ENCODE measurements at places on chromosomes 7 and 10.

- no peaks in the 10 kb centered on the region for H3K36me3 ChIP-seq
- no peak overlapping the region for H3K27ac ChIP-seq
- H3K4me3 ChIP-seq, result peak overlapping the region; percentile 37
- H3K4me1 ChIP-seq, result peaks cover 6% of the 10 kb centered on the region
- DNase-seq, result peak; percentile 46
Observed at GRCh38 chr10:71396084-71396710, 523 bp upstream of the CDH23 start.

- no peak overlapping the region for H3K4me3 ChIP-seq
- H3K4me1 ChIP-seq, result no peaks in the 10 kb centered on the region
- peaks cover 48% of the 10 kb centered on the region for H3K27me3 ChIP-seq
- H3K27ac ChIP-seq, result peak overlapping the region; percentile 35
- H3K36me3 ChIP-seq, result no peaks in the 10 kb centered on the region
Observed at GRCh38 chr7:157073949-157074624, 63.6 kb upstream of the MNX1 start.

GRCh38 chr7:55063633-55064032 lies 44.8 kb downstream of the EGFR start:
- no peak for DNase-seq
- peaks cover 4% of the 10 kb centered on the region for H3K27me3 ChIP-seq
- no peak overlapping the region for H3K27ac ChIP-seq
- H3K36me3 ChIP-seq, result no peaks in the 10 kb centered on the region

DNA sequence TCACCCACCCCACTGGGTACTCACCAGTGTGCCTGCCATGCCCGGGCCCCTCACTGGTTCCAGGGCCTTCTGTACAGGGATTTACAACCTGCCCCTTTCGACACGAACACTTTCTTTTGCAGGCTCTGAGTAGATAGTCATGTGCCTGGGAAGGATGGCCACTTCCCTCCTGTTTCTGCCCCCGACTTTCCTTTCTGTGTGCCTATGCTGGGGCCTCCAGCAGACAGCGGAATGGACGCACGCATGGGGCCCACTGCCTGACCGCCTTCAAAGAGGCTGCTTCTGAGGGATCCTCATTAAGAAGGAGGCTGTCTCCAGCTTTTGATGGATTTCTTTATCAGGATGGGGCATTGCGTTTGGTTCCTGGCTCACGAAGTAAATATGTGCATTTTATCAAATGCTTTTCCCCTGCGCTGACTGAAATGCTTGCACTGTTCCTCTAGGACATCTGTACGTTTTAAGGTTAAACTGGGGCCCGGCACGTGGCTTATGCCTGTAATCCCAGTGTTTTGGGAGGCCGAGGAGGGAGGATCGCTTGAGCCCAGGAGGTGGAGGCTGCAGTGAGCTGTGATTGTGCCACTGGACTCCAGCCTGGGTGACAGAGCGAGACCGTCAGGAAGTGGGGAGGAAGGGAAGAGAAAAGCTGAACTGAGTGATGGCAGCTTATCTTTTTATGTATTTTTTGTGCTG lies 29.4 kb upstream of the NKX6-2 start:
- H3K27ac ChIP-seq, result no peak overlapping the region
- H3K36me3 ChIP-seq, result peaks cover 3% of the 10 kb centered on the region
- H3K27me3 ChIP-seq, result peaks cover 3% of the 10 kb centered on the region
- DNase-seq, result no peak

DNA sequence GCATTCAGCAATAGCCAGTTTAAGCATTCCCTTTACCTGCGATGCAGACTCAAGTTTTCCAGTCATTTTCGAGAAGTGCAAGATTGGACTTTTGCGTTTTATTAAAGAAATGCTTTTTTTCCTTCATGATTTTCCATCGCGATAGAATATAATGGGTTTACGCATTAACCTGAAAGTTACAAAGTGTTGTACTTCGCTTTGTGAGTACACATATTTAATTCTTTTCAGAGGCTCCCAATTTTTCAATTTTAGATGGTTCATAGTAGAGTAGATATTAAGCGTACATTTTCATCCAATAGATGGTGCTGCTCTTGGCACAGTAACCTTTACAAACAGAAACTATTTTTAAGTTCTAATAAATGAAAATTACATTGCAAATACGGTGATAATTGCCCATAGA lies 1.3 kb downstream of the PTPRZ1 start:
- no peaks in the 10 kb centered on the region for H3K36me3 ChIP-seq
- no peak for DNase-seq
- H3K4me3 ChIP-seq, result no peak overlapping the region
- peaks cover 3% of the 10 kb centered on the region for H3K4me1 ChIP-seq
- H3K27ac ChIP-seq, result no peak overlapping the region

DNA sequence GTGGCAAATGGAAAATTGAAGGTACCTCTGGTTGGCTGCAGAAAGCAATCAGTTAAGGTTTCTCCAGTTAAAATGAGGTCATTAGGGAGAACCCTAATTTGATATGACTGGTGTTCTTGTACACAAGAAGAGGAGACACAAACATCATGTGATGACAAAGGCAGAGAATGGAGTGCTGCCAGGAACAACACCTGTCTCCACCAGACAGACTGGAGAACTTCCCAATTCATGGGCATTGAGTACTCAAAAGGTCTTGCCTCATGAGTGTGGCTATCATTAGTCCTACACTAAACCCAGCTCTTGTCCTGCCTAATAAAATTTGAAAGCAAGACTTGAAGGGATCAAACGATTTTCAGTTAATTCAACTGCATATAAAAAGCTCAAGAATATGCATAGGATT lies 152.6 kb downstream of the PTPN20 start:
- H3K27ac ChIP-seq, result no peak overlapping the region
- no peaks in the 10 kb centered on the region for H3K4me1 ChIP-seq
- DNase-seq, result no peak
- H3K27me3 ChIP-seq, result peaks cover 13% of the 10 kb centered on the region
- H3K4me3 ChIP-seq, result no peak overlapping the region

DNA sequence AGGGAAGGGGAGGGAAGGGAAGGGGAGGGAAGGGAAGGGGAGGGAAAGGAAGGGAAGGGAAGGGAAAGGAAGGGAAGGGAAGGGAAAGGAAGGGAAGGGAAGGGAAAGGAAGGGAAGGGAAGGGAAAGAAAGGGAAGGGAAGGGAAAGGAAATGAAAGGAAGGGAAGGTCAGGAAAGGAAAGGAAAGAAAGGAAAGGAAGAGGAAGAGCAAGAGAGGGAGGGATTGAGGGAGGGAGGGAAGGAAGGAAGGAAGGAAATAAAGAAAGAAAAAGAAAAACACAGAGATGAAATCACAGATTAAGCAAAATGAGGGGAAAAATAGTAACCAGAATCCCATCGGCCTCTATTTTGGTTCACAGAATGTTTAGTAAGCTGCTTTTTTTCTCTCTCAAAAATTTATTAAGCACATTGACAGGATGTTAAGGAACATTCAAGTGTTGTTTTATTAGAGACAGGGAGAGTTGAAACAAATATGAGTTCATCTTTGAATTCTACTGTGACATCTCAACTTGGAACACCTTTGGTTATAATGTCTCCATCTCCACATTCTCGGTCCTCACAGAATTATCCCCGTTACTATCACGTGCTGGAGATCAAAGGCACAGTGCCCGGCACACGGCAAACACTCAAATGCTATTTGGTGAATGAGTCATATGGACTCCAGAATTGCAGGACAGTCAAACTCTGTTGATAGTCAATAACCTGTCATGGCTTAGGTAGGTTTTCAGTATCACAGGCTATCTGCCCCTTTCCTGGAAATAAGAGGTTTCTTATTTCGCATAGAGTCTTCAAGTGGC lies 52.4 kb downstream of the ABCB1 start:
- H3K4me3 ChIP-seq, result no peak overlapping the region
- H3K36me3 ChIP-seq, result no peaks in the 10 kb centered on the region
- no peaks in the 10 kb centered on the region for H3K27me3 ChIP-seq

DNA sequence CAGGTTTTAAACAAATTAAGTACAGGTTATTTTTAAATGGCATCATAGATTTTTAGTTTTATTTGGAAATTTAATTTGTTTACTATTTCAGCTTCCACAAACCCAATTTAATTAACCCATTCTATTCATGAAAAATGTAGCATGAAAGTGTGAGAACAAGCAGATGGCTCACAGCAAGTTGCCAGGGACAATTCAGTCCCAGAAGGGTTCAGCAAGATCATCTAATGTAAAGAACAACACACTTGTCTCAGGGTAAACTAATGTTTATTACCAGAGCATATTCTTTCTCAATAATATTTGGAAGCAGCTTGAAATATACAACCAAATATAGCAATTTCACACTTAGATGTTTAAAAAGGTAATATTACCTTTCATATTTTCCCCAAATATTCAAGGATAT lies 166.9 kb upstream of the SLC13A1 start:
- H3K27me3 ChIP-seq, result no peaks in the 10 kb centered on the region
- DNase-seq, result no peak
- H3K4me3 ChIP-seq, result no peak overlapping the region

- peaks cover 5% of the 10 kb centered on the region for H3K4me1 ChIP-seq
- peaks cover 42% of the 10 kb centered on the region for H3K36me3 ChIP-seq
- H3K4me3 ChIP-seq, result no peak overlapping the region
- H3K27me3 ChIP-seq, result no peaks in the 10 kb centered on the region
- DNase-seq, result no peak
Observed at GRCh38 chr7:154990964-154991540, 11.9 kb downstream of the PAXIP1 start.

DNA sequence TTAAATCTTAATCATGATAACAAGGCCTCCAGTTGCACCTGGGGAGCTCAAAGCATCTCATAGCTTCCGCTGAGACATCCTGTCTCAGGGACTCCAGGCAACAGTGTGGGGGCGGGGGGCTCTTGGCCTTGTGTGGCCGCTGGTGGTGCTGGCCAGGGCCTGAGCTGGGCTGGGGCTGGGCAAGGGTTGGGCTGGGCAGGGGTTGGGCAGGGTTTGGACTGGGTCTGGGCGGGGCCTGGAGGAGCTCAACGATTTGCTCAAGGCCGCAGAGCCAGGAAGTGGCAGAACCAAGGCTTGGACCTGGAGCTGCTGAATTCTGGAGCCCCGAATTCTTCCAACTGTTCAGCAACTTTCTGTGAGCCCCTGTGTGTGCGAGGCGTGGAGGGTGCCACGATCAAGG lies 37.9 kb upstream of the PSMG3 start:
- H3K27me3 ChIP-seq, result peaks cover 23% of the 10 kb centered on the region
- H3K27ac ChIP-seq, result no peak overlapping the region
- H3K4me1 ChIP-seq, result no peaks in the 10 kb centered on the region
- no peaks in the 10 kb centered on the region for H3K36me3 ChIP-seq
- no peak overlapping the region for H3K4me3 ChIP-seq

DNA sequence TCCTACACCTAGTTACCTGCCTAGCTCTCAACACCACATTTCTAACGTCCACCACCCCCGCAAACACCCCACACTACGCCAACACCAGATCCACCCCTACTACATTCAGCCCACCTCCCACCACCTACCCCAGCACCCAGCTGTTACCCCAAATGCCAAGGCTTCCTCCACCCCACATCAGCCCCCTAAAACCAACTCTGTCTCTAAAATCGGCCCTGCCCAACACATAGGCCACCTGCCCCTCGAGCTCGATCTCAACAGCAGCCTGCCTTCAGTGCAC lies 53.3 kb upstream of the SLF2 start:
- H3K27ac ChIP-seq, result no peak overlapping the region
- no peak for DNase-seq
- no peaks in the 10 kb centered on the region for H3K36me3 ChIP-seq
- H3K27me3 ChIP-seq, result peaks cover 72% of the 10 kb centered on the region
- H3K4me3 ChIP-seq, result no peak overlapping the region

- H3K27ac ChIP-seq, result no peak overlapping the region
- no peak for DNase-seq
- H3K27me3 ChIP-seq, result no peaks in the 10 kb centered on the region
- peaks cover 23% of the 10 kb centered on the region for H3K36me3 ChIP-seq
- peaks cover 2% of the 10 kb centered on the region for H3K4me1 ChIP-seq
- no peak overlapping the region for H3K4me3 ChIP-seq
Observed at GRCh38 chr10:70337201-70337651, 45.2 kb downstream of the LRRC20 start.

DNA sequence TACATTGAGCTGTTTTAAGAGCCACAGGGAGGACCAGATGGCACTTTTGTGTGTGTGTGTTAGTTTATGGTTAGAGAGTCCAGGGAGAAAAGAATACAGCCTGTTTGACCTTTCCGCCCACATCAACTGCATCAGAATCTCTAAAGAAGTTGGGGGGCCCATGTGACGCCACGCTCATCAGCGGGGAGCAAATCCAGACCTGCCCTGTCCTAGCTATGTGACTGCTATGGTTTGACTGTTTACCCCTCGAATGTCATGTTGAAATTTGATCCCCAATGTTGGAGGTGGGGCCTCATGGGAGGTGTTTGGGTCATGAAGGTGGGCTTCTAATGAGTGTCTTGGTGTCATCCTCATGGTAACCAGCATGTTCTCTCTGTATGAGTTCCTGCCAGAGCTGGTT lies 128.0 kb downstream of the ADRA2A start:
- H3K4me3 ChIP-seq, result no peak overlapping the region
- peaks cover 28% of the 10 kb centered on the region for H3K27me3 ChIP-seq
- H3K4me1 ChIP-seq, result no peaks in the 10 kb centered on the region
- no peak overlapping the region for H3K27ac ChIP-seq
- no peak for DNase-seq
- no peaks in the 10 kb centered on the region for H3K36me3 ChIP-seq

GRCh38 chr7:92682903-92683539 lies 92.8 kb upstream of the FAM133B start:
- DNase-seq, result no peak
- peak overlapping the region; percentile 1 for H3K4me3 ChIP-seq
- no peaks in the 10 kb centered on the region for H3K27me3 ChIP-seq
- H3K36me3 ChIP-seq, result peaks cover 71% of the 10 kb centered on the region
- H3K27ac ChIP-seq, result peak overlapping the region; percentile 93

GRCh38 chr7:94433224-94433623 lies 38.5 kb downstream of the COL1A2 start:
- no peaks in the 10 kb centered on the region for H3K27me3 ChIP-seq
- H3K4me1 ChIP-seq, result no peaks in the 10 kb centered on the region
- no peak for DNase-seq
- no peaks in the 10 kb centered on the region for H3K36me3 ChIP-seq

DNA sequence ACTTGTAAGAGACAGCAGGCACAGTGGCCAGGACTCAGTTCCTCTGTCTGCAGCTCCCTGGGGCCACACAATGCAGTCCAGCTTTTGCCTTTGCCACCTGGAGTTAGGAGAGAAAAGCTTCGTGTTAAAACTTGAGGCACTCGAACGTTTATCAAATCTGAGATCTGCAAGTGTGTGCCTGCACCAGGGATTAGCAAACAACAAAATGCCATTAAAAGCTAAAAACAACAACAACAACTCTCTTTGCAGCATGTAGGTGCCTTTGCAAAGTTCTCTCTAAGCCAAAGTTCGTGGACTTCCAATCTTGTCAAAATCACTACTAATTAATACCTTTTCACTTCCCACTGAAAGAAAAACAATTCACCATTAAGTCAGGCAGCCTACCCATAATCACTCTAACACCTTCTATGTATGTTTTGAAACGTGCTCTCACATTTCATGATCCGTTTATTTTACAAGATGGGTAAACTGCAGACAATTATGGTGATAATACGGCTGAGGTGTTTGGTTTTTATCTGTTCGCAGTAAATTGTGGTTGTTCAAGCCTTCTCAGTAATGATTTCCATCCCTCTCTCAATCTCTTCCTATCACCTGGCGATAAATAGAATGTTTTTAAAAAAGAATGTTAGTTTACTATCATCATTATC lies 36.2 kb upstream of the SDK1 start:
- H3K4me3 ChIP-seq, result no peak overlapping the region
- no peaks in the 10 kb centered on the region for H3K36me3 ChIP-seq
- no peak for DNase-seq
- no peaks in the 10 kb centered on the region for H3K4me1 ChIP-seq

All from activated naive CD4-positive, alpha-beta T cell treated with anti-CD3 and anti-CD28 coated beads, Interleukin-2, amount 10 ng/mL, durations not matched to agents 7 days and 5 days (primary cell).